ENCODE measurements at places on chromosomes 1 and 21.

GRCh38 chr1:48808496-48808895 lies 31.8 kb upstream of the BEND5 start:
- no peak for DNase-seq

DNA sequence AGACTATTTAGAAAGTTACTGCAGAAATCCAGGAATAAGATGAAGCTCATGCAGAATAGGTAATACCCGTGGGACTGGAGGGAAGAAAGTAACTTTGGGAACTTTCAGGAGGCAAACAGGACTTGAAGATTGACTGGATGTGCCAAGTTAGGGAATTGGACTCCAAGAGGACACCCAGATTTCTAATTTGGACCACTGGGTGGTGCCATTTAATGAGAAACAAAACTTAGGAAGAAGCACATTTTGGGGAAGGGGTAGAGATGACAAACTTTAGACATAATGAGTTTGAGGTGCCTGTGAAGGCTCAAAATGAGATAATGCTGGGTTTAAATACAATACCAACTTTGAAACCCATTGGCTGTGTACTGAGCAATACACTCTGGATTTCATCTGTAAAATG lies 3.3 kb upstream of the B4GALT3 start:
- peak; percentile 32 for DNase-seq

DNA sequence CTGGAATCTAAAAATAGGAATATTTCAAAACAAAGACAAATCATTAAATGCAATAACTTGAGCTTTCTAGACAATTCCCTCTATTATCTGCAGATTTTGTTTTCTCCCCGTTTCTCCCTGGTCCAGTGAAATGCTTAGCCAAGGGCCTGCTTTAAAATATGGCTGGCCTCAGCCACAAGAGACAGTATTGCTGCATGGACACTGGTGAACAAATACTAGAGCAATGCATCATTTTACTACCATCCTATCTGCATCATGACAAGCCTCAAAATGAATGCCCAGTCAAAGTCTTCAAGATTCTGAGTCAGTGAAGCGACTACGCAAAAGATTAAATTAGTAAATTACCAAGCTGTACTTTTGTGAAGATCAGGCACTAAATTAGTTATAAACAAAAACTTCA lies 80.5 kb downstream of the ENAH start:
- peak; percentile 31 for DNase-seq

GRCh38 chr21:32921632-32922230 lies 104.0 kb upstream of the OLIG2 start:
- DNase-seq = no peak
